ENCODE measurements at places on chromosomes 7 and 10. TPM values are rescaled to one million over a fixed set of nuclear protein-coding genes. Genes with fewer than 3 reads are reported as not detected.

The BZW2 gene
- 38.2 TPM for total RNA-seq

- no peak for DNase-seq
Observed at GRCh38 chr7:100897772-100898454, 2.2 kb upstream of the ACHE start.

- no peak for DNase-seq
Observed at GRCh38 chr10:132195366-132196075, 8.8 kb downstream of the DPYSL4 start.

- no peak for DNase-seq
Observed at GRCh38 chr7:150365673-150366398, 2.8 kb upstream of the REPIN1 start.

GRCh38 chr10:122263971-122264370 lies 7.1 kb upstream of the BTBD16 start:
- no peak for DNase-seq

DNA sequence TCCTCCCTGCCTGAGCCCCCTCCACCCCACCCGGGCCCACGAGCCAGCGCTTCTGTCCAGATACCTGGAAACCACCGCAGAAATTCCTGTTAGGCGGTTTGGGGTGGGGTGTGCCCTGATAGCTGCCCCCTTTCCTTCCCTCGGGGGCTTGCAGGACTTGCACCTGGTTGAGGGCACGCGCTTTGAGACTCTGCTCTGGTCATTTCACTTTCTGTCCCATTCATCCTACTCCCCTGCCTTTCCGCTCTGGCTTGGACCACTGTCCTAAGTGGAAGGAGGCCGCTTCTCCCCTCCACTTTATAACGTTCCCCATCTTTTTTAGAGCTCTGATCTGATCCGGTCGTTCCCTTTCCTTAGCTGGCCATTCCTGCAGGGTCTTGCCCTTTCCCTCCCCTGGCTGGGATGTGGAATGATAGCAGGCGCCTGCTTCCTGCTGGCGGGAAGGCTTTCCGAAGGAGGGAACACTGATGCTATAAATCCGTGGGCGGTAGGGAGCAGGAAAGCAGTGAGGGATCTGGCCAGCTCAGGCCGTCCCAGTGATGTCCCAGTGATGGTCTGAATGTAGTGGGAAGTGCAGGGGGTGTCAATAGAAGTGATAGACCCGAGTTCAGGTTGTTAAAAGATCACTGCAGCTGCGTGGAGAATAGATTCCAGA lies 852 bp upstream of the PRKAR1B start:
- DNase-seq = no peak

- no peak for DNase-seq
Observed at GRCh38 chr10:90738885-90739284, 119.0 kb downstream of the HTR7 start.

DNA sequence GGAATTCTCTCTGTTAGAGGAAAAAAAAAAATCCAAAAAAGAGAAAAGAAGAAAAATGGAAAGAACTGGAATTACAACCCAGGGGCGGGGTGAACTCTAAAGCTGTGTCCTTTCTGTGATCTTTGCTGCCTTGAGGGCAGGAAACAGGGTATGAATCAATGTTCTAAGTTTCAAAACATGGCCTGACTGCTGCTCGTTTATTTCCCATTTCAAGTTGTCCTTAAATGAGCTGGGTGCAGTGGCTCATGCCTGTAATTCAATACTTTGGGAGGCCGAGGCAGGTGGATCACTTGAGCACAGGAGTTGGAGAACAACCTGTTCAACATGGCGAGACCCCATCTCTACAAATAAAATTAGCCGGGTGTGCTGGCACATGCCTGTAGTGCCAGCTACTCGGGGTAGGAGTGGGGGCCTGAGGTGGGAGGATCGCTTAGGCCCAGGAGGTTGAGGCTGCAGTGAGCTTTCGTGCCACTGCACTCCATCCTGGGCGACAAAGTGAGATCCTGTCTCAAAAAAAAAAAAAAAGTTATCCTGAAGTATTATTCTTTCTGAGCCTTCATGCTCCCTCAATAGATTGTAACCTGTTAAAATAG lies 24.7 kb upstream of the TFAM start:
- no peak for DNase-seq

Data from esophagus squamous epithelium (tissue), 5 donors.